Vagina (tissue), 2 donors: ENCODE measurements at places on chromosomes 12 and 14.

GRCh38 chr14:79091381-79091963, 921.3 kb downstream of the NRXN3 start:
- no peak for DNase-seq

DNA sequence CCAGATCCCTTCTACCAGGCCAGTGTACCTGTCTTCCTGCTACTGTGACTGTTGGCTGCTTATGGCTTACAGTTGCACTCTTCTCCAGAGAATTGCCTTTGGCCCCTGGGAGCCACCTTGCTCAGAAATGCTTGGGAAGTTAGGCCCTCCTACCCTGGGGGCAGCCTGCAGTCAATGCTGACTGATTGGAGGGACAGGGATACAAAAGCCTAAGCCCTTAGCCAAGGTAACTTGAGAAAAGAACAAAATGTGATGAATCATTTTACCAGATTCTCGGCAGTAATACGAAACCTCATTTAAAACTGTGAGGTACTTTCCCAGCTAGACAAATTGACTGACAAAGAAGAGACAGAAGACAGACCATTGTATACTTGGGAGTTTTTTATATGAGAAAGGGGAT, 47.3 kb downstream of the PTCSC3 start:
- DNase-seq: no peak

- DNase-seq: no peak
Measured at GRCh38 chr12:80551897-80552296, 107.9 kb downstream of the PTPRQ start.

DNA sequence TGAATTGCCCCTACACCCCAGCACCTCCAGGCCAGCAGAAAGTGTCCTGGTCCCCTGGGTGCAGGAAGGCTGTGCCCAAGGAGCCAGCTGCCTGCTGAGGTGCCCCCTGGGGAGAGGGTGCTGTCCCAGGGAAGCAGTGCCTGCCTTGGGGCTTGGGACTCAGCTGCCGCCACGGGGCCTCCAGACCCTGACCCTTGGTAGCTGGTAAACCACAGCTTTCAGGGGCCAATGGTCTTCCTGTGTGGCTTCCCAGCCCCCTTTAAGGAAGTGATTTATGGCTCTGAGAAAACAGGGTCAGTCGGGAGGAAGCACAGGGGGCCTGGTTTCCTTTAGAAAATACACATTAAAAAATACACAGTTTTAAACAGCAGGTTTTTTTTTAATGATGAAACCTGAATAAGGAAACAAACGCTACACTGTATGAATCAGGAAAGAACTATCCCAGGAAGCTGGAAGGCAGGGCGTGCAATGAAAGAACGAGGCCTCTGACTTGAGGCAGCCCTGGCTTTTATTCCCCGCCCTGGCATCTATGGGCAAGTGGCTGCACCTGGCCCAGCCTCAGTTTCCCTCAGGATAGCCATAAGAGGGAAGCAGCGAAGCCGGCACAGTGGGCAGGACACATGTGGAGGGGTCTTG, 40.6 kb upstream of the EML1 start:
- no peak for DNase-seq

GRCh38 chr14:91269076-91269991, 24.8 kb upstream of the GPR68 start:
- DNase-seq: no peak

DNA sequence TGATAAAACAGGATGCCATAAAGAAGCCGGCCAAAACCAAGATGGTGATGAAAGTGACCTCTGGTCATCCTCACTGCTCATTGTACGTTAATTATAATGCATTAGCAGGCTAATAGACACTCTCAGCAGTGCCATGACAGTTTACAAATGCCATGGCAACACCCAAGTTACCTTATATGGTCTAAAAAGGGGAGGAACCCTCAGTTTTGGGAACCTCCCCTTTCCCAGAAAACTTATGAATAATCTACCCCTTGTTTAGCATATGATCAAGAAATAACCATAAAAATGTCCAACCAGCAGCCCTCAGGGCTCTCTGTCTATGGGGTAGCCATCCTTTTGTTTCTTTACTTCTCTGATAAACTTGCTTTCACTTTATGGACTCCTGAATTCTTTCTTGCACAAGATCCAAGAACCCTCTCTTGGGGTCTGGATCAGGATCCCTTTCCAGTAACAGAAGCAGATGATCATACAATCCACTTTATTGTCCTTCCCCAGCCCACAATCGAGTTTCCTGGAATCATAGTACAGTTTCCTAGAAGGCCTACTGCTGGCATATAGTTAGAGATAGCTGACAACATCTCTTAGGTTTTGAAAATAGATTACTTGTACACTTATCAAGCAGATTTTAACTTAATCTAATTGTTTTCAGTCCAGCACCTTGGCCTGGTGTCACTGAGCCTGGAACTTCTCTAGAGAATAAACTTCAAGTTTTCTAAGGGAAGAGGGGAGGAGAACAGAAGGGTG, 266.7 kb upstream of the HMGA2 start:
- DNase-seq: no peak

- DNase-seq: no peak
Measured at GRCh38 chr14:87325741-87326140, 667.2 kb downstream of the GALC start.

- DNase-seq: no peak
Measured at GRCh38 chr12:70415987-70416386, 49.9 kb downstream of the KCNMB4 start.

DNA sequence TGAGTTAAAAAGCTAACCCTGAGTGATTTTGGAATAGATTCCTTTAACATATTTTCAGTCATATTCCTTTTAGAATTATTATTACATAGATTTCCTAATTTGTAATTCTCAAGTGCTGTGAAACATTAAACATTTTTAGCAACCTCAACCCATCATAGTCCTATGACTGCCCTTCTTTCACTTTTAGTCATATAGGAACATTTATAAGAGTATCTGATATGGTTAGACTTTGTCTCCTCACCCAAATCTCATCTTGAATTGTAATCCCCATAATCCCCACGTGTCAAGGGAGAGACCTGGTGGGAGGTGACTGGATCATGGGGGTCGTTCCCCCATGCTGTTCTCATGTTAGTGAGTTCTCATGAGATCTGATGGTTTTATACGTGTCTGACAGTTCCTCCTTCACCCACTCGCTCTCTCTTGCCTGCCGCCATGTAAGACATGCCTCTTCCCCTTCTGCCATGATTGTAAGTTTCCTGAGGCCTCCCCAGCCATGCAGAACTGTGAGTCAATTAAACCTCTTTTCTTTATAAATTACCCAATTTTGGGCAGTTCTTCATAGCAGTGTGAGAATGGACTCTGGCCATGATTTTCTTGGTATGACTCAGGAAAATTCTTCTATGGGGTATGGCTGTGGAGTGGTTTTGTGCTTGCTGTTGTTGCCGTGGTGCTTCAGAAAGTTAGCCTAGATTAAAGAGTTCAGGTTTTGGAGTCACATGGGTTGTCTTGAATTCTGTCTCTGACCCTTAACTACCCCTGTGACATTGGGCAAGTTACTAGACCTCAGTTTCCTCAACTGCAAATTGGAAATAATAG, 83.9 kb downstream of the FUT8 start:
- DNase-seq: no peak

DNA sequence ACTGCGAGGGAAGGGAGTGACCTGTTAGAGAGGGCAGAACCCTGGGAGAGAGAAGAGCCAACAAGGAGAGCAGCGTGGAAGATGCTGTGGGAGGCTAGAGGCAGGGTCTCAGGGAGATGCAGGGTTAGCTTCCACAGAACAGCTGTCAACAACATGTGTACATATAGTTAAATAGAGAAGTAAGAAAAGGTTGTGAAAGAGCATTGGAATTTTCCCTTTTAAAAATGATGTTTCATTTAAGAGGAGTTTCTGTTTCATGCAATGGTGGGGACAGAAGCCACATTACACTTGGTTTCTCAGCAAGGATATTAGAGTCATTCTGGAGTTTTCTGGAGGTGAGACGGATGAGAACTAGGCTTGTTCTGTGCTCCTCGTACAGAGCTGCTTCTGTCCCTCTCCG, 23.8 kb upstream of the TBC1D30 start:
- DNase-seq: no peak

- no peak for DNase-seq
Measured at GRCh38 chr14:59360923-59361794, 104.0 kb downstream of the GPR135 start.

DNA sequence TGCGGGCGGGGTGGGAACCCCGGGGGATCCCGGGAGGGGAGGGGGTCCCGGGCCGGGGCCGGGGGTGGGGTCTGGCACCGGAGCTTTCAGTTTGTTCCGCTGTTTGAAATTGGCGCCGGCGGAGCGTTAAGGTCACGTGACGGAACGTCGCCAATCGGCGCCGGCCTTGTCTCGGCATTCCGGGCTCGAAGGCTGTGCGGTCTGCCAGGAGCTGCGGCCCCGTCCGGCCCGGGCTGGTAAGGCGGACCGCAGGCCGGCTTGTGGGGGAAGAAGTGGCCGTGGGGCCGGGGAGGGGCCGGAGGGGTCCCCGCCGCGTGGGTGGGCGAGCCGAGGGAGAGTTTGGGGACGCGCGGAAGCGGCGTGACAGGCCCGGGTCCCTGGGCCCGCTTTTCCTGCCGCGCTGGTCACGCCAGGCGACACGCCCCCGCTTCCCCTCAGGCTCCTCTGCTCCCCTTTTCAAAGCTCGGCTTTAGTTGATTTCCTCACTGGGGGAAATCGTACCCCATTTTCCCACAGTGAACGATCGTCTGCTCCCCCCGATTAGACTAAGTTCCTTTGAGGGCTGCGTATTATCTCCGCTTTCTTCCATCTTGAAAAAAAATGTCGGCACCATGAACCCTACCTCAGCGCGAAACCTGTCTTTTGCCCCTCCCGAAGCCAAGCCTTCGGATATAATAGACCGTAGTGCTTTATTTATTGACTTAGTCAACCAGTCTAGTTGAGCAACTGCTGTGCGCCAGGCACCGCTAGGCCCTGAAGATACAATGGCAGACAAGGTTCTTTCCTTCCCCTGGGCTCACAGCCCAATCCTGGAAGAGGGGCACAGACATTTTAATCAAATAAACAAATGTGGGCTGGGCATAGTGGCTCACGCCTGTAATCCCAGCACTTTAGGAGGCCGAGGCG, at the start of the genes FOXM1 and RHNO1:
Gene FOXM1 (minus strand): TSS at position 128 of the 906 bp plus-strand sequence. CDS start 2,696 bp downstream, outside the sequence.
Gene RHNO1 (plus strand): TSS at position 177 of the 906 bp plus-strand sequence. CDS start 8,144 bp downstream, outside the sequence.
- no peak for DNase-seq

GRCh38 chr12:62683776-62684569, 217.3 kb downstream of the MON2 start:
- DNase-seq: no peak

DNA sequence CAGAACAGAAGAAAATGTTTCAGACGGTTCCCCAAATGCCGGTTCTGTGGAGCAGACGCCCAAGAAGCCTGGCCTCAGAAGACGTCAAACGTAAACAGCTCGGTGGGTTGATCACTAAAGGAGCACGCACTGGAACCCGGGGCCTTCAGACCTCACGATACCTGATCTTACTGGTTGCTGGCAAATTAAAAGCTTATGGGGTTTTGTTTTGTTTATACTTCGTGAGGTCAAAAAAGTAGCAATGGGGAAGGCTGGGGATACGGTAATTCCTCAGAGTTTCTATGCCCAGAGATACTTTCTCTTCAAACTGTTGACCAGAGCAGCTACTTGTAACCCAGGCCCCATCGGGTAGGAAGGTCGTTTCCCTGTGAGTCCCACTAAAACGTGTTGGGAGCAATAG, 1.7 kb downstream of the CDKN1B start:
- DNase-seq: no peak

DNA sequence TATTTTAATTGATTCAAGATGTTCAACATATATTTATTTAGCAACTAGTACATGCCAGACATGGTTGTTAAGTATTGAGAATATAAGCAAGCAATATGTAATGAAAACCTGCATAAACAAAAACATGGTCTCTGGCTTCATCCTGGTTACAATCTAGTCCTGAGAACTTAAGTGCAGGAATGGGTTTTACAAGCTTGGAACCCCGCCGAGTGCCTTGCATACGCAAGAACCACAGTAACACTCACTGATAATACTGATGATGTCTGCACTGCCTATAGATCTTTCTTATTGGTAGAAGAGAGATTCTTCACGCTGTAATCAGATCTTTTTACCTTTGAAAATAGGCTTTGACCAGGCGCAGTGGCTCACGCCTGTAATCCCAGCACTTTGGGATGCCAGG, 22.9 kb upstream of the CALM1 start:
- DNase-seq: no peak

GRCh38 chr12:121036810-121037326, 2.2 kb downstream of the OASL start:
- DNase-seq: no peak

DNA sequence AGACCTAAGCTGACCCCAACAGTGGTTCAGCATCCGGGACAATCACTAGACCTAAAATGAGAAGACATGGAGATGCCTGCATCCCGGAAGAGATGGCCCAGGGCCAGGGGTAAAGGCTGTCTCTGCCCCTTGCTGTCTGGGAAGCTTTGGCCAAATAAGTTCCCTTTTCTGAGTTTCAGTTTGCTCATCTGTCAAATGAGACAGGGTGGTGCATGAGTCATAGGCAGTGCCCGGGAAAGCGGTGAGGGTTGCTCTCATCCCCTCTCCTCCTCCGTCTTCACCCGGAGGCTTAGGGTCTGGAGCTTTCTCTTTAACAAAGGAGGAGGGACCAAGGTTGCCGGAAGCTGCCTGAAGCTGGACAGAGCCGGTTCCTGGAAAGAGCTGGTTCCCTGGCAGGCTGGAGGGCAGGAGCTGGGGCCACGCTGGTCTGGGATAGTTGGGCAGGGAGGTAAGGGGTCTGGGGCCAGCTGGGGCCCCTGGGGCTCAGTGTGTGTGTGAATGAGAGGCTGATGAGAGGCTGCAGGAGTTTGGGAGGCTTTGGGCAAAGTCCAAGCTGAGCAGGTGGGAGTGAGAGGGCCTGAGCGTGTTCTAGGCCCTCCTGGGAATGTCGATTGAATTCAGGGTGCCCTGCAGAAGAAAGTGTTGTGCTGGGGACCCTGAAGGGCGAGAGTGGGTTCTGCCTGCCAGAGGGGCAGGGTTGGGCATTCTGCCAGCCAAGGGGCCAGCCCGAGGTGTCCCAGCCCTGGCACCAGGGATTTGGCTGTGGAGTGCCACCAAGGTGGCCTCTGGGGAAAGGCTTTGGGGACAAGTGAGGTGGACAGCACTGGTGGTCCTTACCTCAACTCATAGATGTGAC, at the start of gene SDSL:
Gene SDSL (plus strand): TSS at position 351 of the 856 bp plus-strand sequence. CDS start 5,603 bp downstream, outside the sequence.
- no peak for DNase-seq

DNA sequence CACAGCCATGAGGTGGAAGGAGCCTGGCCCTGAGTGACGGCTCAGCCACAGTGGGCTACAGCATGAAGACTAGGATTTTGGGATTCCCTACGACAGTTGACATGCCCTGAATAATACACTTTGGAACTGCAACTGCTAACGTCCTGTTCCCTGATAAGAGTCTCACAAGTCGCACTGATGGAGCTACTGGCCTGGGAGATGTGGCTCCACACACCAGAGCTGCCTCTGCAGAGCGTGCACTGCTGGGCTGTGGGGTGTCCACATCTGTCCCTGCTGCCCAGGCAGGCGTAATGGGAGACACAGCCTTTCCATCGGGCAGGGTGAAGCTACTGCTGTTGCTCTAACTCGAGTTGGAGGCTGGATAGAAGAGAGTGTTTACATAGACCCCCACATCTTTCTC, 42.7 kb upstream of the RASSF3 start:
- DNase-seq: no peak

GRCh38 chr14:30706704-30707103, 84.6 kb downstream of the SCFD1 start:
- no peak for DNase-seq
